ENCODE measurements at places on chromosomes 5 and 9.

DNA sequence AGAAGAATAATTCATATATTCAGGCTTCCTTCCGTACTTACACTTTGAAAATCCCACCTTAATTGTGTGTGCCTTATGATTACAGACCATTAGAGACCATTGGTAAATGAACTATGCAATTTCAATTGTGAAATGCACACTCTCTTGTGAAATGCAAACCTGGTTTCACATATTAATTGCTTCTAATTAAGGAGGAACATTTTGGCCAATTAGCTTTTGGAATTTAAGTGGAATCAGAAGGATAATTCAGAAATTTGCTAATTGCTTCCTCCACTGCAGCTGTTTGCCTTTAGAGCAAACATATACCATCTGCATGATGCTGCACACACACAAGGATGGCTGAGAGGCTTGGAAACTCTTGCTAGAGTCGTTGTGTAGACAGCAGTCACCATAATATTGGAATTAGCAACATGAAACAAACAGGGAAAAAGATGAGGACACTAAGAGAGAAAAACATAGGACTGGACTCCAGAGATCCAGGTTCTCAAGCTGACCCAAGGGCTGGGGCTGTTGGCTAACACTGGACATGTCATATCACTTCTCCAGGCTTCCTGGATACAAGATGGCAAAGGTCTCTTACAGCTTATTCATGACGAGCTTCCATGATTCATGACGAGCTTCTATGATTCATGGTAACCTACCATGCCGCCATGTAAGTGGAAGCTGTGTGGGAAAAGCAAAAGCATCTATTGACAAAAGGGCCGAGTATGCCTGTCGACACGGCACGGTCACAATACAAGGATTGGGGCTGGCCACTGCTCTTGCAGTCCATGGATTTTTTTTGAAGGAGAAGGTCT is 78.0 kb downstream of the PTCH1 start:
- no peak for DNase-seq

- DNase-seq = no peak
Observed at GRCh38 chr5:153459051-153459743, 31.3 kb upstream of the GRIA1 start.

- DNase-seq = no peak
Observed at GRCh38 chr9:14312719-14313377, 1.1 kb downstream of the NFIB start.

DNA sequence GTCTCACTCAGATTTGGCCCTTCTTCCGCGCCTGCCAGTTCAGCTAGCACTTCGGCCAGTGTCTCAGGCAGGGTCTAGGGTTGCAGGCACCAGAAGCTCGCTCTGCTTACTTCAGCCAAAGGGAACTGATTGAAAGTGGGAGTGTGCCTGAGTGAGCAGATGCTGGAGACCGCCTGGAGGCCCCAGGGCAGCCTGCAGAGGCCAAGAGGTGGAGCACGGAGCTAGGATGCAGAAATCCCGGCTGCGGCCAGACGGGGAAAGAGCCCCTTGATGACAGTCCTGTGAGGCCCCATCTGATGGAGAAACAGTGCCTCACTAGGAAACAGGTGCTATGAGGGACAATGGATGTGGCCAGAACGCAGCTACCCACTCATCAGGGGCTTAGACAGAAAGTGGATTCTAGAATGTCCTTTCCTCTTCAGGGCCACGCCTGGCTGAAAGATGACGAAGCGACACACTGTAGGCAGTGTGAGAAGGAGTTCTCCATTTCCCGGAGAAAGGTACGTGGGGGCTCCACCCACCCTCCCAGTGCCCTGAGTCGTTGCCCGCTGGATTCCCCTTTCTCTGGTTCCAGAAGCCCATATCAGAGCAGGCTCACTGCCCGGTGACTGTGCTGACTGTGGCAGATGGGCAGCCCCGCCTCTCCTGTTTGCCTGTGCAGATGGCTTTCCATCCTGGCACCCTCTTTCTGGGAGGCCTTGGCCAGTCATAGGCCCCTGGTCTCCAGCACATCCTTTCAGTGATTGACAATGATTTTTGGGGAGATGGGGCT is 16.1 kb downstream of the HNRNPH1 start:
- no peak for DNase-seq

- DNase-seq = no peak
Observed at GRCh38 chr5:19564036-19564435, 424.0 kb downstream of the CDH18 start.

DNA sequence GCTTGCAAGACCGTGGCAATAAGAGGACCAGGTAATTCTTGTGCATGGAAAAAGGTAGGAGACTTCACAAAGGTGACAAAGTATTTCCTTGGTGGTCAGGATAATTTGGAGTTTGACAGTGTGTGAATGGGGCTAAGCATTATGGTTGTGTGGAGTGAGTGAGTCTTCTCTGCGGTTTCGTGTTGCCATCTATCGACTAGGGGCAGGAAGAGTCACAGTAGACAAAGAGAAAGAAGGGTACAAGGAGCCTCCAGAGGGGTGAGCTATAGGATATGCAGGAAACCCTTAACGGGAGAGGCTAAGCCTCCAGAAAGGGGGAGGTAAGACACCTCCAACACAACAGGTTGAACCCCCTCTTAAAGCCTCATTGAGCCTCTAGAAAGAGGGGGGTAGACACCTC is 64.0 kb upstream of the RANBP6 start:
- no peak for DNase-seq

- peak; percentile 74 for DNase-seq
Observed at GRCh38 chr5:74977471-74977870, 74.9 kb downstream of the GCNT4 start.

DNA sequence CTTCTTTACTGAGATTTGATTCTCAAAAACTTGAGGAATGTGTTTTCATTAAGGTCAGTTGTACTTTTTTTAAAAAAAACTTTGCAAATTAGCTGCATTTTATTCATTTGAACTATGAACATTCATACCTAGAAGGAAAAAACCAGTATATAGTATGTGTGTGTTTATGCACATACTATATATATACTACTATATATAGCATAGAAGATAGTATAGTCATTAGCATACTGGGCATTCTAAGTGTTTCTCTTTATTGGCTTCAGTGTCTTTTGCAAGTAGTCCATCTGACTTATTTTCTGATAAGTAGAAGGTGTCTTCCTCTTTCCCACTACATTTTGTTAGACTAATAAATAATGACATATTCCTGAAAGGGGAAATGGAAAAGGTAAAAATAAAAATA is 33.0 kb downstream of the ELOVL7 start:
- no peak for DNase-seq

DNA sequence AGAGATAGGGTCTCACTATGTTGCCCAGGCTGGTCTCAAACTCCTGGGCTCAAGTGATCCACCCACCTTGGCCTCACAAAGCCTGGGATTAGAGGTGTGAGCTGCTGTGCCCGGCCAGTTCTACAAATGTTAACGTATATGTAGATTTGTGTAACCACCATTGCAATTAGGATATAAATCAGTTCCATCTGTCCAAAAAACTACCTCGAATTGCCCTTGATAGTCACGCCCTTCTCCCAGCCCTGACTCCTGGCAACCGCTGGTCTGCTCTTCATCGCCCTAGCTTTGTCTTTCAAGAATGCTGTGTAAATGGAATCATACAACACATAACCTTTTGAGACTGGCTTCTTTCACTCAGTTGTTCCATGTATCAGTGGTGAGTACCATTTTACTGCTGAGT is 46.1 kb upstream of the PPARGC1B start:
- DNase-seq = no peak

DNA sequence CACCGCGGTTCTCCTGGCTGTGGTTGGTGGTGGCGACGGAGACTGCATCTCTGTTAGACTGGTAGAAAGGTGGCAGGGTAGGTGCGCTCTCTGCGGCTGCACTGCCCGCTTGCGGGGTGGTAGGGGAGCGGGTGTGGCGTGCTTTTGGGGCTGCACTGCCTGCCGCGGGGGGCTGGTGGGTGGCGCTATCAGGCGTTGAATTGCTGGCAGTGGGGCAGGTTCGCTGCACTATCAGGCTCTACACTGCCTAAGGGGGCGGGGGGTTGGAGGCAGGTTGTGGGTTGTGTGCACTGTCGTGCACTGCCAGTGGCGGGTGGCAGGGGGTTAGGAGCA is 21.0 kb upstream of the TRIM52 start:
- DNase-seq = no peak

GRCh38 chr5:124279146-124279876 is 467.1 kb downstream of the ZNF608 start:
- DNase-seq = no peak

DNA sequence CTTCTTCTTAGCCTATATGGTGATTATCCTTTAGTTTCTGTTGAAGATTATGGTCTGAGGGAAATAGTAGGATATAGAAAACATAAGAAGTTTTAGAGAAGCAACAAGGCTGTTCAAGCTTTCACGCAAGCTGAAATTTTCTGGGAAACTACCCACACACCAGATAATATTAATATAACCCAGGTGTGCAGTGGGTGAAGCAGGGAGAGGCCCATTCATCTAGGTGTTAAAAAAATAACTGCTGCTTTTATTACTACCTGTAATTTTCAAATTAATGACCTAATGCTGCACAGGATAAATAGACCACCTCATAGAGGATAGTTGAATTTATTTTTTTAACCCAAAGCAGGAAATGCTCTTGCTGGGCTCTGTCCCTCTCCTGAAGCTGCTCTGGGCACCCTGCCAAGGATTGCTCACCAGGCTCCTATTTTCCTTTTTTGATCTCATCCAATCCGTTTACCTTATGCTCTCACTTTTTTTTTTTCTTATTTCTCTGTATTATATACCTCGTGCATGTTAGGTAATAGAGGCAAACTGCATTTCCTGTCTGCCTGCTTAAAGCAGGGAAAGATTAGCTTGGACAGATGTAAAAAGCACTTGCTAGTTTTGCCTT is 124.3 kb upstream of the SLC12A2 start:
- peak; percentile 18 for DNase-seq

GRCh38 chr5:176529116-176529740 is 8.0 kb downstream of the RNF44 start:
- DNase-seq = no peak

DNA sequence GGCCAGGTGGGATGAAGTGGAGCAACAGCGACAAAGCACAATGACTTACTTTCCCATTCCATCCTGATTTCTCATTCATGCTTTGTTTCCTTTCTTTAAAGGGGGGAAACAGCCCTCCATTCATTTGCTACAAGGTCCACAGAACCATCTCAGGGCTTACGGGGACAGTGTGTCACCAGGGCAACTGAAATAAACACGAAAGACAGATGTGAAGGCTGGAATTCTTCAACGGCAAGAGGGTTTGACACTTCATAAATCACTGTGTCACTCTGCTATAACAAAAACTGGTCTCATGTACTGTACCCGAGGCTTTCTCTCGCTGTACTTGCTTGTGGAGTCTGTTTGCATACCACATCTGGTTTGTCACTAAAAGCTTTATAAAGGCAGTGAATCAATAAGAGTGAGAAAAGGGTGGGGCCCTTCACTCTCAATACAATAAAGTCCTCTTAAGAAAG is 150.8 kb downstream of the EFNA5 start:
- no peak for DNase-seq

DNA sequence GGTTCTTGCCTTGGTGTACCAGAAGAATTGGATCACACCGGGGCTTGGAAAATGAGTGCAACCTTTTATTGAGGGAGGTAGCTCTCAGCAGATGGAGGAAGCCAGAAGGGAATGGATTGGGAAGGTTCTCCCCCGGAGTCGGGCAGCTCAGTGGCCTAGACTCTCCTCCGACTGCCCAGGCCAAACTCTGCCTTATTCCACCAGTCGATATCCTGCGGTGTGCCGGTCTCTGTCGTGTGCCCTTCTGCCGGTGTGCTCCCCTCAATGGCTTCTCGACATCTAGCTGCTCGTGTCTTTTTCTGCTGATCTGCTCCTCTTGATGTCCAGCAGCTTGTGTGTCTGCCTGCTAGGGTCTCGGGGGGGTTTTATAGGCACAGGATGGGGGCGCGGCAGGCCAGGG is 87.4 kb upstream of the CCL21 start:
- no peak for DNase-seq

- DNase-seq = peak; percentile 29
Observed at GRCh38 chr9:129609486-129610212, 11.3 kb downstream of the C9orf50 start.

GRCh38 chr9:131178382-131178781 is 53.0 kb downstream of the NUP214 start:
- DNase-seq = peak; percentile 88

DNA sequence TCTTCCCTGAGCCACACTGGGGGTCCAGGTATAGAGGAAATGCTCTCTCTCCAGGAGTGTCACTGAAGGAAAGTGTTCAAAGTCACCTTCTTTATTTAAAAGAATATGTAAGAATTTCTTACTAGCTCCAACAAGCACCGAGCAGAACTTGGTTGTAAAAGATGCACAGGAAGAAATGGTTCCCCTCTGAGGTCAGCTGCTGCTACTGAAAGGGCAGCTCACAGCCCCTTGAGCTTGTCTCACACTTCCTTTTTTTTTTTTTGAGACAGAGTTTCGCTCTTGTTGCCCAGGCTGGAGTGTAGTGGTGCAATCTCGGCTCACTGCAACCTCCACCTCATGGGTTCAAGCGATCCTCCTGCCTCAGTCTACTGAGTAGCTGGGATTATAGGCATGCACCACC is 77.2 kb downstream of the PRRT1B start:
- DNase-seq = peak; percentile 60

DNA sequence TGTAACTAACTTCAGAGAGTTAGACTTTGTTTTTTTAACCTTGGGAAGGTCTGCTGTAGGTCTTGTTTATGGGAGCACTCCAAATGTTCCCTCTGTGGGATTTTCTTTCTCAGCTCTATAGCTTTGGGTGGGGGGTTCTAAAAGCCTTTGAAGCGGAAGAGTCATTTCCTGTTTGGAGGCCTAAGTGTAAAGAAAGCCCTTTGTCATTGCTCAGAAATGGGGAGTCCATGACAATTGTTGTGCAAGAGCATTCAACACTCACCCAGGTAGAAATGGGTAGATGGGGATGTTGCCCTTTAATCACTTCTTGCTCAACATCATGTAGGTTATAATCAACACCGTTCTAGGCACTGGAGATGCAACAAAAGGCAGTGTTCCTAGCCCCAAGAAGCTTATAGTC is 30.3 kb upstream of the MAST4 start:
- DNase-seq = no peak

DNA sequence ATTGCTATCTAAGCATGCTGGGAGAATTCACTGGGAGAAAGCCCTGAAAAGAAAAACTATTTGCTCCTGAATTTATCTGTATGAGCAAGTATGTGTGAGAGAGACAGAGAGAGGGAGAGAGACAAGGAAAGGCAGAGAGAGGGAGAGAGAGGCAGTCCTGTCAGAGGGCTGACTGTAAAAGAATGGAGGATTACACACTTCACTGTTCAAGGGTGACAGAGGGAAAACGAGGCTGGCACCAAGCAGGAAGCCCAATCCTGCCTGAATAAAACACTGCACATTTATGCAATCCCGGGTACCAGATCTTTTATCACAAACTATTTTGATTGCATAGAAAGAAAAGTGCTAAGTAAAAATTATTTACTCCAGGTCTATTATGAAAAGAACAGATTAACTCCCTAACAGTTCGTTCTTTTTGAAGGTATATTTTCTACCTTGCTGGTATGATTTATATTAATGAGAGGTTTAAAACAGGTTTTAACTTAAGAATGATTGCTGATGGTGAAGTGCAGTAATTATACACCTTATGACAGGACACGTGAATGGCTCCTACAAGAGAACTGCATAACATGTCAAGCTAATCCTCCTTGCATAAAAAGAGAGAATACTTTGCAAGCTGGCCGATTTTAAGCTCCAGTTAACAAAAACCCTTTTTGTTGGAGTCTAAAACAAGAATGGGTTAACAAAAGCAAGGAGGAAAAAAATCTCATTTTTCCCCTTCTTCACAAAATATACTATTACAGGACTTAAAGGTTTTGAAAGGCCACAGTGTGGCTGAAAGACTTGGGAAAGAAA is 82.5 kb downstream of the NFIB start:
- DNase-seq = no peak
